GM23248 (cell line): ENCODE measurements at places on chromosomes 3 and 15.

DNA sequence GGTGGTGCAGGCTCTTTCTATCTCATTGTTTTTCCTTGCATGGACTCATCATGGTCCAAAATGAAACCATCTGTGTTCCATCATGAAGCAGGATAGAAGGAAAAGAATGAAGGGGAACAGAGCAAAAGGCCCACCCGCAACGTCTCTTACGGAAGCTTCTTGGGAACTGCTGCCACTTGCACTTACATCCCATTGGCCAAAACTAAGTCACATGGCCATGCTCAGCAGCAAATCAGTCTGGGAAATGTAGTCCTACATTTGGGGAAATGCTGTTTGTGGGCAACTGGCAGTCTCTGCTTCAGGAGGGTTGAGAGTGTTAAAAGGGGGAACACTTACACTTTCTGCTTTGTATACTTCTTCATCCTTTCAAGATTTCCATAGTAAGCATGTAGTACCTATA is 191.6 kb downstream of the SV2B start:
- no peak overlapping the region for H3K4me3 ChIP-seq
- DNase-seq: no peak
- no peaks in the 10 kb centered on the region for H3K4me1 ChIP-seq
- H3K36me3 ChIP-seq: no peaks in the 10 kb centered on the region
- no peak overlapping the region for H3K27ac ChIP-seq

DNA sequence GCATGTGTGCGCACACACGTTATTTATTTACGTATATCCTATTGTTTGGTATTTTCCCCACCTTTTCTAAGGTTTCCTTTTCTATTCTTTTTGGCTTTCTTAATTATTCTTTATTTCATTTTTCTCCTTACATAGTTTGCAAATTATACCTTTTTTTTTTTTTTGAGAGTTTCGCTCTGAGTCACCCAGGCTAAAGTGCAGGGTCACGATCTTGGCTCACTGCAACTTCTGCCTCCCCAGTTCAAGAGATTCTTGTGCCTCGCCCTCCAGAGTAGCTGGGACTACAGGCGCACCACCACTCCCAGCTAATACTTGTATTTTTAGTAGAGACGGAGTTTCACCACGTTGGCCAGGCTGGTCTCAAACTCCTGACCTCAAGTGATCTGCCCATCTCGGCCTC is 20.0 kb upstream of the CILP start:
- no peaks in the 10 kb centered on the region for H3K4me1 ChIP-seq
- H3K4me3 ChIP-seq: no peak overlapping the region
- no peaks in the 10 kb centered on the region for H3K27me3 ChIP-seq
- DNase-seq: no peak
- no peak overlapping the region for H3K27ac ChIP-seq

DNA sequence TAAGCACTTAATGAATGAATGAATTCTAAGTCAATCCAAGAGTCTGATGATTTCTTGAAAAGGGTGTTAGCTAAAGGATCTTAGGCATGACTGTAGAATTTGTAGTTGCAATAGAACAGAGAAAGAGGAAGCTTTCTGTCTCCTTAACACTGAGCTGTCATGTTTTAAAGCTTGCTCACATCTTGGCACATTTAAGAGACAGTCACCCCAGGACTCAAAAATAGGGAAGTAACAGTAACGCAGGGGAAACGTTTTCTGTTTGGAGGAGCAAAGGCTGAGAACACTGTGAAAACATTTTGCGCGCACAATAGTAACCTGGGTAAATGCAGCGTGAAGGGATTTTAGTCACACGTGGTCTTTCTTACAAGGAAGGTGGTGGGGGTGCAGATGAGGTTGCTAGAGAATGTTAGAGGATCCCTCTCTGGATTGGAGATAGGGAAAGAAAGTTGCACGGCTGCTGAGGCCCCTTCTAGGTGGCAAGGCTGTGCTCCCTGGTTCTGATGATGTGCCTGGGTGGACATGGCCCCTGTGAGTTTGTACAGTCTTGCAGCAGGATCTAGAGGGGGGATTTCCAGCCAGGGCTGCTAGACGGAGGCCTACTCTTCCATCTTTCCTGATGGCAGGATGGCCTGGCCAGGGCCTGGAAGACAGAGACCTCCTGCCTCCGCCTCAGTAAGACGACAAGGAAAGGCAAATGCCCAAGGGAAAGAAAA is 12.0 kb downstream of the STARD5 start:
- no peaks in the 10 kb centered on the region for H3K27me3 ChIP-seq
- DNase-seq: peak; percentile 87
- peaks cover 44% of the 10 kb centered on the region for H3K4me1 ChIP-seq

DNA sequence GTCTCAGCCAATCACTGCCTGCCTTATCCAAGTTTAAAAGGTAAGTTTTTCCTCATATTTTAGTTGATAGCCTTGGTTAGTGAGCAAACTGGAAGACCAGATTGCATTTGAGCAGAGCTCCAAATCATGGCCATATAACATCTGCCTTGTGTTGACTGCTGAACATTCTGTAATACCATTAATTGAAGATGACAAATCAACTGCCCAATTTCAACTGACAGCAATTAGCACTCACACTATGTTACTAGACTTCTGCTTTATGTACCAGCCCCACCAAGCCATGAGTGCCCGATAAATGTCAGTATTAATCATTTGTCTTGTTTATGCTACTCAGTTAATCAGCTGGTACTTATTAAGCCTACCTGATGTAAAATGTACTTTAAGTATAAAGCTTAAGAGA is 83.1 kb downstream of the CGGBP1 start:
- no peak overlapping the region for H3K27ac ChIP-seq
- H3K4me3 ChIP-seq: no peak overlapping the region
- no peaks in the 10 kb centered on the region for H3K36me3 ChIP-seq

GRCh38 chr3:112822064-112823055 is 24.3 kb downstream of the CD200R1L start:
- H3K27me3 ChIP-seq: no peaks in the 10 kb centered on the region
- H3K4me1 ChIP-seq: peaks cover 13% of the 10 kb centered on the region; the same call in 1 of the 2 replicates
- no peak for DNase-seq
- H3K4me3 ChIP-seq: no peak overlapping the region
- H3K36me3 ChIP-seq: no peaks in the 10 kb centered on the region
- no peak overlapping the region for H3K27ac ChIP-seq

GRCh38 chr3:171933441-171933840 is 90.3 kb downstream of the TMEM212 start:
- H3K27ac ChIP-seq: no peak overlapping the region
- no peaks in the 10 kb centered on the region for H3K36me3 ChIP-seq
- no peaks in the 10 kb centered on the region for H3K4me1 ChIP-seq
- no peak overlapping the region for H3K4me3 ChIP-seq

DNA sequence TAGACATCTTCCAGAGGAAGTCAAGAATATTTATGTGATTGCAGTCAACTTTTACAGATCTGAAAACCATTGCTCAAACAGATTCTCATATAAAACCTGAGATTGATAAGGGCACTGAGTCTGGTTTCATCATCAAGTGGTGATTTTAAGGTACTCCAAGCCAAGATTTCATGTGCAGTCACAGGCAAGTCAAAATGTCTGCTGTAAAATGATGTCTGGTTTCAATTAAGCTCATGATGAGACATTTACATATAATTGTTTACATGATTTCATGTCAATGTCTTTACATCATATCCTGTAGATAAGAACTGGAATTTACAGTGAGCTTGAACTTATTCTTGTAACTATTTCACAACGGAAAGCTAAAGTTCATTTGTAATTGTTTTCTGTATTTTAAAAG is 1215.5 kb downstream of the ROBO2 start:
- no peaks in the 10 kb centered on the region for H3K36me3 ChIP-seq
- H3K4me3 ChIP-seq: no peak overlapping the region
- no peaks in the 10 kb centered on the region for H3K27me3 ChIP-seq
- peaks cover 57% of the 10 kb centered on the region for H3K4me1 ChIP-seq
- peak; percentile 83 for DNase-seq

- H3K4me3 ChIP-seq: no peak overlapping the region
- DNase-seq: no peak
- H3K27ac ChIP-seq: no peak overlapping the region
- no peaks in the 10 kb centered on the region for H3K36me3 ChIP-seq
- peaks cover 65% of the 10 kb centered on the region for H3K4me1 ChIP-seq
Observed at GRCh38 chr3:86929046-86929445, 61.9 kb downstream of the VGLL3 start.

GRCh38 chr3:139534992-139535879 is 4.3 kb downstream of the RBP1 start:
- peaks cover 10% of the 10 kb centered on the region; the same call in 1 of the 2 replicates for H3K27me3 ChIP-seq
- no peak for DNase-seq
- H3K4me1 ChIP-seq: peaks cover 7% of the 10 kb centered on the region; the same call in 1 of the 2 replicates
- no peak overlapping the region for H3K27ac ChIP-seq
- no peaks in the 10 kb centered on the region for H3K36me3 ChIP-seq

GRCh38 chr3:41893977-41894376 is 67.9 kb downstream of the ULK4 start:
- no peaks in the 10 kb centered on the region for H3K4me1 ChIP-seq
- H3K27ac ChIP-seq: no peak overlapping the region
- no peak overlapping the region for H3K4me3 ChIP-seq
- peak; percentile 72 for DNase-seq

DNA sequence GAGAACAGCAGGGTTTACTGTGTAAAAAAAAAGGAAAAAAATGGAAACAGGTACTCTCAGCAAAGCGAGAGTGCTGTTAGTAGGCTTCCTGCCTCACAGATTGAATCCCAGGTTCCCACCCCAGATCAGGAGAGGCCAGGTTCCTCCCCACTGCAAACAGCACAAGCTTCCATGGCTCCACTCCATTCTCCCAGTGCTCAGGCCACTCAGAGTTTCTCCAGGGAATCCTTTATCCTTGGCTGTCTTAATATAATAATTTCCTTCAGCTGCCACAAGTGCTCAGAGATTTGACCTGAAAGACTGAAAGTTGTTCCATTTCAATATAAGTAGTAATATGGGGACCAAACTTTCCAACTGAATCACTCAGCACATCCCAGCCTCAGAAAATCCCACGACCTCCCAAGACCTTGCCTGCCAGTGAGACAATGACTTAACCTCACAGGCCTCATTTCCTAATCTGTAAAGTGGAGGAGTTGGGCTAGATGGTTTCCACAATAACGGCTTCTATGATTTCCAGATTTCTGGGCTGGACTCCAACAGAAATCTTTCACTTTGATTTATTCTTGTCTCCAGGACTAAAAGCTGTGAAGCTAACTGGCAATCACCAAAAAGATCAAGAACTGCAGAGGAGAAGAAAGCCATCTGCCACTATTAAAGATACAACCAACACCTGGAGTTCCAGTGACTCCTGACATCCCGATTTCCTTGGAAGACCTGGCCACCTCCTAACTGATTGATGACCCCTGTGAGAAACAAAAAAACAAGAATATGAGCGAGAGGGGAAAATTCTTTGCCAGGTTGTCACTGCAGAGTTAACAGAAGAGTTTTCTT is 289.5 kb downstream of the NEK10 start:
- no peaks in the 10 kb centered on the region for H3K27me3 ChIP-seq
- no peak overlapping the region for H3K4me3 ChIP-seq
- H3K4me1 ChIP-seq: peaks cover 9% of the 10 kb centered on the region; the same call in 1 of the 2 replicates

- no peak overlapping the region for H3K4me3 ChIP-seq
- peaks cover 38% of the 10 kb centered on the region for H3K4me1 ChIP-seq
- H3K36me3 ChIP-seq: peaks cover 94% of the 10 kb centered on the region
- peak; percentile 39 for DNase-seq
- H3K27ac ChIP-seq: peak overlapping the region; percentile 71
Observed at GRCh38 chr15:63059573-63060216, 17.1 kb downstream of the TPM1 start.

GRCh38 chr15:51758645-51759044 is 7.2 kb downstream of the TMOD2 start:
- no peak overlapping the region for H3K4me3 ChIP-seq
- H3K27me3 ChIP-seq: no peaks in the 10 kb centered on the region
- DNase-seq: peak; percentile 84
- H3K36me3 ChIP-seq: no peaks in the 10 kb centered on the region
- peaks cover 19% of the 10 kb centered on the region for H3K4me1 ChIP-seq
- peak overlapping the region; percentile 56 for H3K27ac ChIP-seq

DNA sequence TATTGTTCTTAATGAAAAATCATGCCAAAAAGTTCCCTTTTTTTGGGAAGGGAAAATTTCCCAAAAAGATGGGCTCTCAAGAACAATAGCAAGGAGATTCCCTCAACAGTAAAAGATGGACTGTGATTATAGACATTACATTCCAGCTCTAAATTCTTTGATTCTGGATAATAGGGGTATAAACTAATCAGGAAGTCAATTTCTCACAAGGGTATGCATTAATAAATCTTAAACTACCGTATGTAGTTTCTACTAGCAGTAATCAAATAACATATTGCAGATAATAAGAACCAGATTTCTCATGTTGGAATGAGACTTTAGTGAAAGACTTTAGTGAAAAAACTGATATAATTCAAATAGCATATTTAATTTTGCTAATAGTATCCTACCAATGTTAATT is 144.8 kb upstream of the PTPRG start:
- no peaks in the 10 kb centered on the region; the same call in 1 of the 2 replicates for H3K27me3 ChIP-seq
- H3K27ac ChIP-seq: no peak overlapping the region
- no peaks in the 10 kb centered on the region for H3K4me1 ChIP-seq
- H3K36me3 ChIP-seq: no peaks in the 10 kb centered on the region
- no peak overlapping the region for H3K4me3 ChIP-seq

- no peak overlapping the region for H3K4me3 ChIP-seq
- no peak for DNase-seq
- H3K27ac ChIP-seq: no peak overlapping the region
- H3K27me3 ChIP-seq: no peaks in the 10 kb centered on the region
Observed at GRCh38 chr3:4061195-4061594, 242.0 kb upstream of the SETMAR start.

- H3K36me3 ChIP-seq: no peaks in the 10 kb centered on the region
- DNase-seq: peak; percentile 78
- peak overlapping the region; percentile 24 for H3K27ac ChIP-seq
Observed at GRCh38 chr15:38707802-38708671, 143.4 kb upstream of the RASGRP1 start.

DNA sequence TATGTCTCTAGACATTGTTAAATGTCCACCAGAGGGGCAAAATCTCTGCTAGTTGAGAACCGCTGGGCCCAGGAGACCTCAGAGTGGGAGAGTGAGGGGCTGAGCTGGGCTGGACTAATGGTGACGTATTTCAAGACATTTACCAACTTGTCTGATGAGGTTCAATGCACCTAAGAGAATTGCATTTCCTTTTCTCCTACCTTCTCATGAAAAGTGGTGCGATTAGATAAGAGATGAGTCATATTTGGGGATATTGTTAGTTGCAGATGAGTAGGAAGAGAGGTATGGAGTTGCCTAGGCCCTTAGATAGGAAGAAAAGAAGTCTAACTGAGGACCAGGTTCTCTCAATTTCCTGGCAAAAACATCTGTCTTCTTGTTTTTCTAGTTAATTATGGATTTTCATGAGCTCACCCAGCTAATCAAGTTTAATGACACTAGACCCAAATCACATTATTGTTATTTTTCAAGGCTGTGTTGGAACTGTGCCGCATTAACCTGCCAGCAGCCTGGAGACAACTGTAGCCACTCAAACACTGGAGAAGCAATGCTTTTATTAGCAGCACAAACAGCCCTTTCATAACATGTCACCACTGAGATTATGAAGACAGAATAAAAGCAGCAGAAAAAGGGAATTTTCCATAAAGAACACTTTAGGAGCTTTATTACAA is 144.2 kb downstream of the PDCD6IP start:
- H3K36me3 ChIP-seq: no peaks in the 10 kb centered on the region
- no peaks in the 10 kb centered on the region for H3K4me1 ChIP-seq
